HuH-7.5 (cell line): ENCODE measurements at places on chromosomes 4 and X.
A peak's percentile ranks its signal among the peaks of the same experiment; 100 is the strongest.

GRCh38 chr4:44256414-44256813 is 192.2 kb downstream of the KCTD8 start:
- DNase-seq, result no peak

DNA sequence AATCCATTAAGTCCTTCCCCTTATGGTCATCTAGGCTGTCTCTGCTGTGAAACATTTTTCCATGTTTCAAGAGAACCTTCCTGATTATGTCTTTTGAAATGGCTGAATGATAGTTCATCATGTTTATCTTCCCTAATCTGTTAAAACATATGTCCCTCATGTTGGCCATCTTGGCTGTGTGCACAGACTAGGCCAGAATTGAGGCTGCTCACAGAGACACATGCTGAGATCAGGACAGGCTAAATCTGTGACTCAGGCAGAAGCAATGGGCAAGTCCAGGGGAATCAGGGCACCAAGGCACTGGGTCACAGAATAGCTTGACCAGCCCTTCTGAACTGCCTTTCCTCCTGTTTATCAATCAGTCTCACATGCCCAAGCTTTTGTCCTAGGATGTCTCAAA is 78.3 kb downstream of the FHDC1 start:
- DNase-seq, result no peak

GRCh38 chr4:821631-822030 is 4.3 kb downstream of the CPLX1 start:
- no peak for DNase-seq

DNA sequence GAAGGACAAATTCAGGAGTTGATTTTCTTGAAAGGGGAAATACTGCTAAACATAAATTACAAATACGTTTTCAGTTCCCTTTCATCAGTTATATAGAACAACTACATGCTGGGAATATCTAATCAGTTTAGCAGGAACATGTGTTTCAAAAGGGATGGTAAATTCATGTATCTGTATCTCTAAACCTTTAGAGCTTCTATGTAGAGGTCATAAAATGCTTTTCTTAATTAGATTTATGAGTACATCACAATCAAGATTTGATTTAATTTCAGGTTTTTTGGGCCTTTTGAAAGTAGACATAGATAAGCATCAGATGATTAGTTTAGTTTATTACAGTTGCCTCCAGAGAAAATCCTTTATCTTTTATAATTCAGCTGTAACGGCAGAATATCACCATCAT is 12.9 kb downstream of the PDLIM3 start:
- DNase-seq, result no peak

GRCh38 chr4:77959566-77960338 is 97.1 kb downstream of the MRPL1 start:
- DNase-seq, result peak; percentile 6
